ENCODE measurements at places on chromosomes 6 and 20.

DNA sequence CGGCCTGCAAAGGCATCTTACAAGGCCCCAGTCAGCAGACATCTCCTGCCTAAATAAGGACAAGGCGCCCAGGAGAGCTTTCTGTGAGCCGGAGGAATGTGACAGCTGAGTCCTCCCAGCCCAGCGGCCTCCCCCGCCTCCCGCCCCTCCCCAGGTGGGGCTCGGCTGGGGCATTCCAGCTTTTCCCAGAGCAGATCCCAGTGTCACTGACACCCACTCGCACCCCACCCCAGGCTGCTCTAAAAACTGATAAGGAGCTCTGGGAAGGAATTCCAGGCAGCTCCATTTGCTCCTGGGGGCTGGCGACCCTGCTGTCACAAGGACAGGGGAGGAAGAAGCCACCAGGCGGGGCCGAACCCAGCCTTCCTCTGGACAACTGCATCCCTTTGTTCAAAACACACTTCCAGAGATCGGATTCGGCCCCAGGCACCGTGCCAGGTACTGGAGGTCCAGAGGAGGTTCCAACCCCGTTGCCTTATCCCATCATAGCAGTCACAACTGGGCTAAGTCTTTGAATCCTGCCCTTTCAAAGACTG is 49.7 kb downstream of the JPH2 start:
- DNase-seq = no peak

- DNase-seq = no peak
These were observed 299.1 kb upstream of the PRDM1 start for GRCh38 chr6:105786890-105787655.

DNA sequence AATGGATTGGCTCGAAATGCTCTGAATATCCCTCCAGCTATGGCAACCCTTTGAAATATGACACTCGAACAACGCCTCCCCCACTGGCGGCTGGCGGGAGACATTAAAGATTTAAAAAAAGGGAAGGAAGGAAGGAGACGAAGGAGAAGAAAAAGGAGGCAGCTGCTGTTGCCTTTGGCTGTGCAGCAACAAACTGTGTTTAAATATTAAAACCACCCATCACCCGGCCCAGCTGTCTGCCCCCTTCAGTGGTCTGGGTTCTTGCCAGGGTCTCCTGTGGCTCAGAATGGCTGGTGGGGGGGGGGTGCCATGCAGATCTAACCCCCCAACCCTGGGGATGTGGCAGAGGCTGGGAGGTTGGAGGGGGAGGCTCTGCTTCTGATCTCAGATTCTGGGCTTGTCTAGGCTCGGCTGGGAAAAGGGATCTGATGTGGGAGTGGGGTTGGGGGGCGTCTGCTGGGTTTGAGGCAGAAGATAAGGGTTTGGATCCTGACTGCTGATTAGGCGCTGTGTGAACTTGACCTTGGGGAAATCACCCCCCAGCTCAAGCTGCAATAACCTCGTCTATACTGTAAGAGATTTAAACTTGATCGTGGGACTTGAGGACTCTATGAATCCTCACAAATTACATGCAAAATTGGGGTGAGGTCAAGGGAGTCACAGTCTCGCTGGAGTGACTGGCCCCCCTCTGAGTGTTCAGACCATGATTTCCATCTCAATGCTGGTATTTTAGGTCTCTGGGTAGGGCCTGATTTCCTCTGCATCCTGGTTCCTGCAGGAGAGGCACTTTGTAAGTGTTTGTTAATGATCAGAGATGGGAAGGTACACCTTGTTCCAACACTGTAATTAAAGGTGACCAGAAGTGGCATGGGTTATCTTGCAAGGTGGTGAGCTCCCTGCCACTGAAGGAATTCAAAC is 40.3 kb upstream of the BLCAP start:
- DNase-seq = no peak

DNA sequence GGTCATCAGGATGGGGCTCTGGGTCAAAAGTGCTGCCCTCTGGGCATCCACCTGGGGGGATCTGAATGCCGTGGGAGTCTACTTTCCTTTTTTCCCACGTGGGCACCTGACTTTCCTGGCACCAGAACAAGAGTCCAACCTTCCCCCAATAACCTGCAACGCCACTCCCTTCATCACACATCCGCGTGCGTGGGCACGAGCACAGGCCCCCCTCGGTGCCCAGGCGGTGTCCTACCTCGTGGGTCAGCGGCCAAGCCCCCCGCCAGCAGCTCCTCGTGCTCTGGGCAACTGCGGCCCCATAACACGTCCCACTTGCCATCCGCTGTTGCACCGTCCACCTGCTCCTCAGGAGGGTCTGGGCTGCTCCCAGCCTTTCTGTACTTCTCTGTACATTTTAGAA is 87.0 kb downstream of the YTHDF1 start:
- no peak for DNase-seq

GRCh38 chr6:71258078-71258866 is 30.3 kb upstream of the OGFRL1 start:
- no peak for DNase-seq

- no peak for DNase-seq
These were observed 67.1 kb downstream of the ELOVL5 start for GRCh38 chr6:53281518-53282215.
